ENCODE measurements at places on chromosomes 7 and 10. TPM values are rescaled to one million over a fixed set of nuclear protein-coding genes. Genes with fewer than 3 reads are reported as not detected.

OR6B1 gene
- total RNA-seq = not detected

DNA sequence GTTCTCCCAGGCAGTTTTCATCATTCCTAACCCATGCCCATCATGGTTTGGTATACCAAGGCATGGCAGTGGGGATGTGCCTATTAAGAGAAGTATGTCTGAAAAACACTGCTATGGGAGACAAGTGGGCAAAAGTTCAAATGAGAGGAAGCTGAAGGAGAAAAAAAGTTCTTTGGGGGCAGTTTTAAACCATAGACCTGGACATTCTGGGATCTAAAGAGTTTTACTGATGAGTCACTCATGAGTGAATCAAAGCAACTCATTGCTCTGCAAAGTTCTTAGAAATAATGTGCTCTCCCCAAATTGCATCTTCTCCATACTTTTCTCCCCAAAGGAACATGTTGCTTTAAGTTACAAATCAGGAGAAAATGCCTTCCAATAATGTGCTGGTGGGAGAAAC is 256.9 kb upstream of the MTPN start:
- H3K27ac ChIP-seq = no peak overlapping the region
- no peaks in the 10 kb centered on the region for H3K36me3 ChIP-seq
- no peak for DNase-seq
- no peaks in the 10 kb centered on the region for H3K4me1 ChIP-seq
- no peak overlapping the region for H3K4me3 ChIP-seq

CPA1 gene
- total RNA-seq = not detected

DNA sequence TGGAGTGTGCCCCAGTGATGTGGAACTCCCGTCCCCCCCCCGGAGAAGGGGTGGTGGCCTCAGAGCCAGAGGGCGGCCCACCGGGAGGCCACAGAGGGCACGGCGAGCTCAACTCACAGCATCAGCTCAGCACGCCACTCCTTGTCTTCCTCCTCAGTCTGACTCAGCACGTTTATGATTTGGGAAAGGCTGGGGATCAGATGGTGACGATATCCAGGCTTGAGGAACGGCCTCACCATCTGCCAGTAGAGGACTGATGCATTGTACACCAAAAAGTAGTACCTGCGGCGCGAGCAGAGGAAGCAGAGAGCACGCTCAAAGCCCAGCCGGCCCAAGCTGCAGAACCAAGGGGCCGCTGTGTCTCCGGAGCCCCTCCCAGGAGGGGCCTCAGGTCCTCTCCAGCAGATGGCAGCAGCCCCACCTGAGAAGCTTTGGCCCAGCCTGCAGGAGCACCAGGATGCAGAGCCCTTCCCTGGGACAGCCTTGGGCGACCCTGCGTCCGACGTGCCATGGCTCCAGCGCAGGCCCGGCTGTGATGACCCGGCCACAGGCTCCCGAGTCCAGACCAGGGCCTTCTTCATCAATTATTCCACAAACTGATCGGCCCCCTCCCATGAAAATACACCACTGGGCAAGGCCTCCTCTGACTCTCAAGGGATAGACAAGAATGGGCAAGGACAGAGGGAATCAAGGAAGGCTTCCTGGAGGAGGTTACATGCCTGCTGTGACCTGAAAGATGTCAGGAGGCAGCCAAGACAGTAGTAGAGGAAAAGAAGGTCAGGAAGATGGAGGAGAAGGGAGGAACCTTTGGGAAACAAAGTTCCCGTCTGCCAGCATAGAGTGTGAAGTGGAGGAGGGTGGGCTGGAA is 3.7 kb downstream of the CFAP46 start:
- no peaks in the 10 kb centered on the region for H3K4me1 ChIP-seq
- DNase-seq = no peak
- no peak overlapping the region for H3K4me3 ChIP-seq
- H3K27me3 ChIP-seq = peaks cover 8% of the 10 kb centered on the region
- no peak overlapping the region for H3K27ac ChIP-seq

All from ascending aorta (tissue), 2 donors.